ENCODE measurements at places on chromosomes 4 and X. TPM values are rescaled to one million over a fixed set of nuclear protein-coding genes. Genes with fewer than 3 reads are reported as not detected.

RGN gene
- total RNA-seq: 0.05 TPM

NR3C2 gene
- total RNA-seq: 1.4 TPM

DNA sequence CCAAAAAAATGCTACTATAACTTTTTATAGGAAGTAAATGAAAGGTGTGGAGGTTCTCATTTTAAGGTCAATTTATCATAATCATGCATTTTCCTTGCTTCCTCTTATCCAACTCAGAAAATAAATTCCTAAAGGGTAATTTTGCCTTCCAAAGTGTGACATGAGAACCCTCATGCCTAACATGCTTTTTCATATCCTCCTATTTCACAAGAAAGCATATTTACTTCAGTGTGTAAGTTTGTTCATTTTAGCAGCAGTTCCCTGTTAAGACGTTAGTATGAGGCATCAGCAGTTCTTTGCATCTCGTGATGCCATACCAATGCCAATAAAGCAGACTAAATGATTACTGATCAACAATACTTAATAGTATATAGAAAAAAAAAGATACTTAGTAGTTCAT is 18.4 kb downstream of the WDFY3 start:
- DNase-seq: no peak

GRCh38 chr4:148166132-148166591 is 276.1 kb downstream of the NR3C2 start:
- DNase-seq: no peak

BRS3 gene
- not detected for total RNA-seq

All from HT-29 (cell line).